ENCODE measurements at places on chromosomes 2 and 18.

- DNase-seq = no peak
These were observed 517.8 kb upstream of the DSEL start for GRCh38 chr18:68034296-68034695.

DNA sequence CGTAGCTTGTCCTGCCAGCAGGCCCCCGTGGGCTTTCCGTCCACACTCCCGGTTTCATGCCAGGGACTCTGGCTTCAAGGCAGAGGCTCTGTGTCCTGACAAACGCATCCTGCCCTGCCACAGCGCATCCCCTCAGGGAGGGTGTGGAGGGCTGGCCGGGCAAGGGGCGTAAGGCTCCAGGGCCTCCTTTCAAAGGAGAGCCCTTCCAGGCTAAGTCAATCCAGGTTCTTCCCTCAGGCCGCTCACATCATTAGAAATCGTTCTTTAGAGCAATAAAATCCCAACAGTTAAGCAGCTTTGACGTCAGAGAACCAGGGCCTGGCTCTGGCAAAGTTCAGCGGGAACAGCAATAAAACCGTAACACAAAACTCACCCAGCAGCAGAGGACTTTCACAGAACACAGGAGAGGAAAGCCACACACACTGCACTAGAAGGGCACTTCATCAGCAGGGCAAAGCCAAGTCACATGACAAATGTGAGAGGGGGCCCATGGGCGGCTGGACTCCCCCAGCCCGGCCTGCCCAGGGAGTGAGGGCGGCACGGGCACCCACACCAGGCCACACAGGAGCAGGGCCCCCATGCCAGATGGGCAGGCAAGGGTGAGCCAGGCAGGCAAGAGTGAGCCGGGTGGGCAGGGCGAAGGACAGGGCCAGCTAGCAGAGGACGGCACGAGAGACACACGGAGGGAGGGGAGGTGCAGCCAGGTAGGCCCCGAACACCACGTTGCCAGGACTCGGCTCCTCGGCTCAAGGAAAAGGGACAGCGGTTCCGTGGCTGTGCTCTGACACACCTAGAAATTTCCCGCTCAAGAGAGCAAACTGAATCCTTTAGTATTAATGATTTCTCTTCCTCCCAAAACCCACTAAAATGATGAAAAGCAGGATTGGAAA is 52.0 kb downstream of the HDAC4 start:
- no peak for DNase-seq

- DNase-seq = no peak
These were observed 376.4 kb downstream of the RBM43 start for GRCh38 chr2:150885236-150885635.

DNA sequence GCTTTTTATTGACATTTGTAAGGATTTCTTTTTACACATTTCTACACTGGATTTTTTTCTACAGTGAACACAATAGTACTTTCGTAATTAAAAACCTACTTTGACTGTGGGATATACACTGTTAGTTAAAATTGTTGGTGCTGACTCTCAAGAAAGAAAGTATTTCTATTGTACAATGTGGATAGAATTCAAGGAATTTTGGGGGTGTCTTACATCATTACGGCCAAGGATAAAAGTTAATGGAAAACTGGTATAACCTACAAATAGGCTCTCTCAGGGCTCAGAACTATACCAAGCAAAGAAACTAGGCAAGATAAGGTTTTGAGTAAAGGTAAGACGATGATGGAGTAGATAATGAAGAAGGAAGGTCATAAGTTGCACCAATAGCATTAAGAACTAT is 198.4 kb upstream of the PARD3B start:
- no peak for DNase-seq

DNA sequence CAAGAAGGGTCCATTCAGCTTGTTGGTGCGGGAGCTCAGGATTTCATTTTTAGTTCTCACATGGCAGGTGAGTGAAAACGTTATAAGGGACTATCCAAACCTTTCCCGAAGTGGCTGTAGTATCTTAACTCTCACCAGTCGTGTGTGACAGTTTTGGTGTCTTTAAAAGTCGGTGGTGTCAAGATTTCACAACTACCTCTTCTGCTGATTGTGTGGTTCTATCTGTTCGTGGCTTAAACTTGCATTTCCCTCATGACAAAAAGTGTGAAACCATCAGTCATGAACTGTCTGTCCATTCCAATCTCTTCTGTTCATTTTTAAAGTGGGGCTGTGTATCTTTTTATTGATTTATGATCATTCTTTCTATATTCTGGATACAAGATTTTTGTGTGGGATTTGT is 3.8 kb upstream of the AQP12B start:
- no peak for DNase-seq

- no peak for DNase-seq
These were observed 3.0 kb upstream of the GFPT1 start for GRCh38 chr2:69390001-69390400.

DNA sequence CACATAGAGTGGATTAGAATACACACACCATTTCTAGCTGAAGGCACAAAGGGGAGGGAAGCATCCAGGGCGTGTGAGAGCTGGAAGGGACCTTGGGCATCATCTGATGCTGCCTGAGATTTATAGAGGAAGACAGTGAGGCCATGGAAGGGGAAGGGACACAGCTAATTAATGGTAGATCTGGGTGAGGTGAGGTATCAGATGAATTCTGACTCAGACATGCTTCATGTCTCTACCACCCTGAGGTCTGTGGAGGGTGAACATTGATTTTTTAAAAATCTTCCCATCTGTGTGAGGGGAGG is 42.2 kb upstream of the OTOF start:
- DNase-seq = no peak

DNA sequence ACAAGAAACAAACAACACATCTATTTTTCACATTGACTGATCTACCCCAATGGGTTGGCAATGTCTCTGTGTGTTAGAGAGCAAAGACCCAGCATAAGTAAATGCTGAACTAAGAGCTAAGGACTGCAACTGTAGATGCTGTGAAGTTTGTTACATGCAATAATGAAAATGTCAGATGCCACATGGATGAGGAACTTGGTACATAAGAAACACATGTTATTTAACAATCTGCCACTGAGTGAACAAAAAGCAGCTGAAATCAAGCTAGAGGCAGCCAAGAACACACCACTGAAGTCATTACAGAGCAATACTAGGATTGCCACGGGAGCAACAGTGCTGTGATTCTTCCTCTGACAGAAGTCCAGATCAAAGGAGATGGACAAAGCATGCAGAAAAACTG is 389.4 kb downstream of the CDH2 start:
- DNase-seq = no peak

DNA sequence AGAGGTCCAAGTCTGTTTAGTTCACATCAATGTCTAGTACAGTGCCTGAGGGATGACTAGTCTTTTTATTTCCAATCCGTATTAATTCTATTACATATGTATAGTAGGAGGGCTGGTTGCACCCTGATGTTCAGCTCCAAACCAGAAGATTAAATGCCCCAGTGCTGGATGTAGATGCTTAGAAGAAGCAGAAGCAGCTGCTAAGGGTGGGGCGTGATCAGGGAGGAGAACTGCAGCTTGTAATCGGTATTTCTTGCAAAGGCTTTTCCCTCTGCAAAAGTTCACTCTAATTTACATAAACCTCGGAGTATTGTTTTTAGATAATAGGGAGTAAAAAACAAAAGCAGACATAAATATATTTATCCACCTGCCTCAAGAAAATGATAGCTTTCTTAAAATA is 145.3 kb upstream of the ITGA4 start:
- no peak for DNase-seq

GRCh38 chr2:109059474-109060165 is 69.4 kb upstream of the SH3RF3 start:
- DNase-seq = no peak

DNA sequence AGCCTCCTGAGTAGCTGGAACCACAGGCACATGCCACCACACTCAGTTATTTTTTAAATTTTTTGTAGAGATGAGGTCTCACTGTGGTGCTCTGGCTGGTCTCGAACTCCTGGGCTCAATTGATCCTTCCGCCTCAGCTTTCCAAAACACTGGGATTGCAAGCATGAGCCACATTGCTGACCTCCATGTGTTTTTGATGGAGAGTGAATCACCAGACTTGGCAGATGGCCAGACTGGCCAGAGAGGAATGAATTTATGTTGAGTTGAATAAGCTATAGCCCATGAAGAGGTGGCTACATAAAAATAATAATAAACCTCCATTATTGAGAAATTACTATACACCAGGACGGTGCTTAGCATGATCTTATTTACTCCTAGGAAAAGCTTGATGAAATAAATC is 91.5 kb downstream of the MREG start:
- no peak for DNase-seq

DNA sequence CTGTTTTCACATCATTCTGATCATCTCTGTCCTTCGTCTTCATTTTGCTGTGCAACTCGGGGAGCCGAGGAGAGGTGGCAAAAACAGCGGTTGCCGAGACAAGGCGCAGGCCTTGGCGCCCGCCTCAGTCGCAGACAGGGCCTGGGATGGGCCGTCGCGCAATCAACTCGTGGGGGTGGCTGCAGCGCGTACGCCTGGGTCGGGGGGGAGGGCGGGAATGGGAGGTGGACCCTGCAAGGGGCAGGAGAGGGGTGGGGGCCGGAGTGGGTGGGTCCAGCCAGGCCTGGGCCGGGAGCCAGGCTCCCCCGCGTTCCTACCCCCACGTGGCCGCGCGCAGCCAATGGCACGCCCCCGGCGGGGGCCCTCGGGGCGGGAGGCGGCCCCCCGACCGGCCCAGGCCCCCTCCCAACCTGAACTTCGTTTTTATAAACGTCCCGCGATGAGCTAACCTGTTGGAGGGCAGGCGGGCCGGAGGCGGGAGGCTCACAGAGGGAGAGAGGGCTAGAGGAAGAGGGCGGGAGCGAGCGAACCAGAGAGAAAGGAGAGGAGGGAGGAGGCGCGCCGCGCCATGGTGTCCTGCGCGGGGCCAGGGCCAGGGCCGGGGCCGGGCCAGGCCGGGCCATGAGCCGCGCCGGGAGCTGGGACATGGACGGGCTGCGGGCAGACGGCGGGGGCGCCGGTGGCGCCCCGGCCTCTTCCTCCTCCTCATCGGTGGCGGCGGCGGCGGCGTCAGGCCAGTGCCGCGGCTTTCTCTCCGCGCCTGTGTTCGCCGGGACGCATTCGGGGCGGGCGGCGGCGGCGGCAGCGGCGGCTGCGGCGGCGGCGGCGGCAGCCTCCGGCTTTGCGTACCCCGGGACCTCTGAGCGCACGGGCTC is at the start of gene HOXD13:
Gene HOXD13 (plus strand): TSS at position 452 of the 875 bp plus-strand sequence. CDS start 170 bp downstream, at position 622.
- DNase-seq = no peak

GRCh38 chr2:212915121-212915782 is 236.2 kb downstream of the IKZF2 start:
- peak; percentile 66 for DNase-seq

GRCh38 chr2:169662744-169663143 is 31.5 kb downstream of the CFAP210 start:
- no peak for DNase-seq

GRCh38 chr18:36532394-36532793 is 234.9 kb downstream of the FHOD3 start:
- no peak for DNase-seq

GRCh38 chr18:72208920-72209676 is 335.0 kb downstream of the CBLN2 start:
- DNase-seq = no peak

Data from mucosa of gallbladder (tissue), 1 donor.